ENCODE measurements at places on chromosomes 6 and 20.

- no peak for DNase-seq
Observed at GRCh38 chr20:37726321-37726720, 32.5 kb downstream of the CTNNBL1 start.

GRCh38 chr6:9139746-9140145 lies 704.4 kb upstream of the SLC35B3 start:
- no peak for DNase-seq

DNA sequence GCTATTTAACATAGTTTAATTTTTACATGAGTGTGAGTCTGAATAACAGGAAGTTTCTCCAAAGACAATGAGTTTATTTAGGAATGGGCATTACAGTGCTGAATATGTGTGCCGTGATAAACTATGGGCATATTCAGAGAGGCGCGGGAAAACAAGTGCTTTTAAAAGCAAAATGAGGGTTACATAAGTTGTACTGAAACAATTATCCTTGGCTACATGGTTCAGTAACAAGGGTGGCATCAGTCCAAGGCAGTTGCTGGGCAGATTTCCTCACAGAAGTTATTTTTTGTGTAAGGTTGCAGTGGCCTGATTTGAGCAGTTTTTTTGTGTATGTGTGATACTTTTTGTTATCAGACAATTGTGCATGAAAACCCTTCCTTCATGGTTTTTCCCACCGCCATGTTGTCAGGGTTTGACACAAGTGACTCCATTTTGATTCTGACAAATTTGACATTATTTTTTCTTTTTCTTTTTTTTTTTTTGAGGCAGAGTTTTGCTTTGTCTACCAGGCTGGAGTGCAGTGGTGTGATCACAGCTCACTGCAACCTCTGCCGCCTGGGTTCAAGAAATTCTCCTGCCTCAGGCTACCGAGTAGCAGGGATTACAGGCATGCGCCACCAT lies 22.3 kb upstream of the PXDC1 start:
- no peak for DNase-seq

DNA sequence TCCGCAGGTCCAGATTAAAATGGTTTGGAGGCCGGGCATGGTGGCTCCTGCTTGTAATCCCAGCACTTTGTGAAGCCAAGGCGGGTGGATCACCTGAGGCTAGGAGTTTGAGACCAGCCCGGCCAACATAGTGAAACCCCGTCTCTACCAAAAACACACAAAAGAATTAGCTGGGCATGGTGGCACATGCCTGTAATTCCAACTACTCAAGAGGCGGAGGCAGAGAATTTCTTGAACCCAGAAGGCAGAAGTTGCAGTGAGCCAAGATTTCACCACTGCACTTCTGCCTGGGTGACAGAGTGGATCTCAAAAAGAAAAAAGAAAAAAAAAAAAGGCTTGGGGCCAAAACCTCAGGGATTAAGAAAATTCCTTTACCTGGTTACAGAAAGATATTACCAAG lies 30.5 kb downstream of the C6orf15 start:
- no peak for DNase-seq

GRCh38 chr6:88815491-88815890 lies 147.9 kb downstream of the RNGTT start:
- no peak for DNase-seq

- DNase-seq, result no peak
Observed at GRCh38 chr6:137473598-137473997, 20.6 kb downstream of the OLIG3 start.

DNA sequence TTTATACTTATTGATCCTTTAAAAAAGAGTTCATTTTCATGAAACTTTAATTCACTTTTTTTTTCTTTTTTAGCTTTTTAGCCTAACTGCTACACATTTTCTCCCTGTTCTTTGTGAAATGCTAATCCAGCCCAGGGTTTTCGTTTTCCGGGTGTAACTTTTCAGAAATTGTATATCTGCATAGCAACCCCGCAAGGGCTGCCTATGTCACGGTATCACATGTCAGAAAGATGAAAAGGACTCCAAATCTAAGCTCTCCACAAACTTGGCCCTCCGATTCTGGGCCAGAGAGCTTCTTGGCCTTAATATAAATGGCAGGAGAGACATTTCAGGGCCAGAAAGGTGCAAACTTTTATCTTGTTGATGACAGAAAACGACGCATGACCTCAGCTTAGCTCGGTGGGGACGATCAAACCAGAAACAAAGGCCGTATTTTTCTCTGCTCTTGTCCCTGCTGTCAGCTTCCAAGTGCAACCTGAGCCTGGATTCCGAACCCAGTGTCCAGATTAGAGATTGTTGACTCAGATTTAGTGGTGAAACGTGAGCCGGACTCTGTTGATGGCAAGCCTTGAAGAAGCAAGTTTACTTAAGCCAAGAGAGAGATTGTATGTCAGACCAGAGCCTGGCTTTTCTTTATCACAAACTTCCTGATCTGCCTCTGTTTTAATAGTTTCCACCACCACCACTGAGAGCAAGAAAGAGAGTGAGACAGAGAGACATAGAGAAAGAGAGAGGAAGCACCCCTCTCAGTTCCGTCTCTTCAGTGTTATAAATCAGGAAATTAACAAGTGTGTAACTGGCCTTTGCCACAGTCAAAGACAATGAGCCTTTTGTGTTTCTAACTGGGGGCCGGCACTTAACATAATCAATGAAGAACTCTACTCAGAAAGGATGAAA lies 157.8 kb downstream of the SCML4 start:
- no peak for DNase-seq

DNA sequence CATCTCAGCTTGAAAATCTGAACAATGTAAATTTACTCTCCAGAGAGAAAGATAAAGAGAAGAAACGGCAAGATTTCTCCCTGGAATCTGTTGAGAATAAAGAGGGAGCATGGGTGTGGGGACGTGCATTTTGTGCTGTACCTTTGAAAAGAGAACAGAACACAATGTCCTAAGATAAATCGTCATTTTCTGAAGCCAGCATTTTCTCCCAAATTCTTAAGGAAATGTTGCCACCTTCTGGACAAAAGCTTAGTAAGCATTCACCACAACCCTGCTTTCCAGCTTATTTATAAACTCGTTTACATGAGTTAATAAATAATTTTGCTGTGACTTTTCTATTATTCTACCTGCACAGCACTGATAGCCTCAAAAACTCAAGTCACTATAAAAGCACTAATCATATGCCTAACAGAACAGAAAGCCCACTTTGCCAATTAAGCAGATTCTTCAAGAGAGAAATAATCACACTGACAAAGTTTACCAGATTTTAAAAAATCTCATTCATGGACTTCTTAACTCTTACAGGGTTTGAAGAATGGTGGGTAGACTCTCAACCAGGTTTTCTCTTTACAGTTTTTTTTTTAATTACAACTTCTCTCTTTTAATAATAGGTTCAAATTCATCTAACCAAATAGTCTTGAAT lies 155.8 kb downstream of the MBOAT1 start:
- DNase-seq, result no peak

- no peak for DNase-seq
Observed at GRCh38 chr20:63004607-63005364, 2.0 kb downstream of the BHLHE23 start.
